ENCODE measurements at places on chromosomes 4 and X. TPM values are rescaled to one million over a fixed set of nuclear protein-coding genes. Genes with fewer than 3 reads are reported as not detected.

Gene MAGEA4
- polyA plus RNA-seq, result not detected

Gene SMS
- polyA plus RNA-seq, result 65.8 TPM

Gene NMU
- not detected for polyA plus RNA-seq

Gene DUSP9
- not detected for polyA plus RNA-seq

Gene ASMT
- not detected for polyA plus RNA-seq

Gene UGT2B7
- 2.5 TPM for polyA plus RNA-seq

Gene BEND4
- polyA plus RNA-seq, result 0.67 TPM

Gene HTRA3
- polyA plus RNA-seq, result 3.6 TPM

All from sigmoid colon (tissue), 7 donors.